SJCRH30 (cell line): ENCODE measurements at places on chromosomes 12 and 14.

GRCh38 chr12:38690646-38691045, 214.7 kb downstream of the CPNE8 start:
- DNase-seq = no peak

DNA sequence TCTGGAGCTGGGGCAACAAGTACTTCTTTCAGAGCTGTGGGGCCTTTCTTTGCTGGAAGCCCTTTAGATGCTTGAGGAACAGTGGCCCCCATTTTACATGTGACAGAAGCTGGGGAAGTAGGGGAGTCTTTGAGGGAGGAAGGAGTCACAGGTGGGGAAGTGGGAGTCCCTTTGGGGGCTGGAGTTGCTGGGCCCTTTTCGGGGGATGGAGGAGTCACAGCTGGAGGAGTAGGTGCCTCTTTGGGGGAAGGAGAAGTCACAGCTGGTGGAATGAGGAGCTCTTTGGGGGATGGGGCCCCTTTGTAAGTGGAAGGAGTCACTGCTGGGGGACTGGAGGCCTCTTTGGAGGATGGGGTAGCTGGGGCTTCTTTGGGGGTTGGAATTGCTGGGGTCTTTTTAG, 8.6 kb downstream of the NACA start:
- DNase-seq = no peak

DNA sequence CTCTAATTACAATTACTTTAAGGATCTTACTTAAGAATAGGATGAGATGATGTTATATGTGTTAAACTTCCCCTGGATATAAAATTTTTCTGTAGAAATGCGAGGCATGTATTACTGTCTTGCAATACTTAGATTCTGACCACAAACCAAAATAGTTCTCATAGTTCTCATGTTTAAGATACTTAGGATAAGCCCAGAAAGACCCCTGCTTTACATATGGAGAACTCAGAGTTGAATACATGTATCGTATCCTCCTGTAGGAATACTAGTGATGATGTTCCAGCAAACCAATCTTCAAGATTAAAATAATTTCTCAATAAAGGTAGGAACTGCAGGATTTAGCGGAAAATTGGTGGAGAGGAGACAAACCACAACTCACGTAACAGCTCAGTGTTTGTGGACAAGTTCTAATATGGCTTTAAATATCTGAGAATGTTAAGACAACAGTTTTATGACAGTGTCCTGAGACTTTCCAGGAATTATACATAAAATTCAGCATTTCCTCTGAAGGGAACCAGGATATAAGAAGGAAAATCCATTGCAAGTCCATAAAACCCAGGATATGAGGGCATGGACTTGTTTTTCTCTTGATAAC, 114.7 kb upstream of the CRY1 start:
- peak; percentile 13 for DNase-seq

GRCh38 chr14:100715332-100715731, 11.4 kb upstream of the DLK1 start:
- DNase-seq = no peak

- no peak for DNase-seq
These were observed 444.0 kb downstream of the CCER1 start for GRCh38 chr12:90510948-90511347.

- no peak for DNase-seq
These were observed 31.7 kb upstream of the ANO2 start for GRCh38 chr12:5976711-5977110.
